ENCODE measurements at places on chromosomes 3 and 15.

DNA sequence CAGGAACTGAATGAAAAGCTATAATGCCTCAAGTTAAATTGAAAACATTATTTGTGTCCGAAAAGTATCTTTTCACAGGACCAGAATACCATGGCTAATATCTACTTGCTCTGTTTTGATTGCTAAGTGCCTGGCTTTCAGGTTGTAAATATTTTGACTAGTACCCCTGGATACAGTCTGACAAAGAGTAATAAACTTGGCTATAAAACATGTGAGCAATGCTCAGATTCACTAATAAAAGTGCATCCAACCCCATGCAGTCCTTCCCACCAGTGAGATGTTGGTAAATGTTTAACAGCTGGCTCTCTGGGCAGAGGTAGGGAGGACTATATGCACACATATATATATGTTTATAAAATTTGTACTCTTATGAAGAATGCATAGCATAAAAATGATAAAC, 281.8 kb upstream of the TGFBR2 start:
- no peak for DNase-seq

DNA sequence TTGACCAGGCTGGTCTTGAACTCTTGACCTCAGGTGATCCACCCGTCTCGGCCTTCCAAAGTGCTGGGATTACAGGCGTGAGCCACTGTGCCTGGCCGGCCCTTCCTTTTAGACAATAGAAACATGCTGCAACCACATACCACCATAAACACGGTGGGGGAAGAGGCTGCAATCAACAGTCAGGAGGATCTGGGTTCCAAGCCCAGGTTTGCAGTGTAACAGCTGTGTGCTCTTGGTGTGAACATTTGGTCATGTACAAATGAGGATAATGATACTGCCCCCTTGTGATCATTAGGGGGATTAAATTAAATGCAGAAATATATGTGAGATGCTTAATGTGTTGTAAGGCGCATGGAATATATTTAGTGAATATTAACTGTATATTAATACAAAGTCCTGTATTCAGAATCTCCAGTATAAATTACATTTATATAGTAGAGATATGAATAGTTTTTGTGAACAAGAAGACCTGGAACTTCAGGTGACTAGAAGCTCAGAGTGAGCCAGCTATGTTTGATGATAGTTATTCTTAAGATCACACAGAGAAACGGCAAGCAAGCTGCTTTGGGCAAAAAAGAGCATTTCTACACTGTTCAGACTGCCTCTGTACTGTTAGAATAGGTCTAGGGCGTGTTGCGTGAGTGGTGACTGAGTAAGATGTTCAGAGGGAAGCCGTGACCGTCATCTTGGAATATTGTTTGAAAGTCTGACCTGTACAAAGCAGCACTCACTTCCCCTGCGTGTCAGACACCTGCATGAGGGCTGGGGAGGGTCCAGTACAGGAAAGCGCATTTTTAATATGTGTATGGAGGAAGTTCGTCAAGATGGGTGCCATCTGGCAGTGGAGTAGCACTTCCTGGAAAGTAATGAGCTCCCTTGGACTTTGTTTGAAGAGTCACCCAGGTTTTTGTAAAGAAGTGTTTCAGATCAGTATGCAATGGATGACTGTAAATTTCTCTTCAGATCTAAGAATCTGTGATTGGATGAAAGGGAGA, 125.8 kb downstream of the PGPEP1L start:
- DNase-seq = no peak

DNA sequence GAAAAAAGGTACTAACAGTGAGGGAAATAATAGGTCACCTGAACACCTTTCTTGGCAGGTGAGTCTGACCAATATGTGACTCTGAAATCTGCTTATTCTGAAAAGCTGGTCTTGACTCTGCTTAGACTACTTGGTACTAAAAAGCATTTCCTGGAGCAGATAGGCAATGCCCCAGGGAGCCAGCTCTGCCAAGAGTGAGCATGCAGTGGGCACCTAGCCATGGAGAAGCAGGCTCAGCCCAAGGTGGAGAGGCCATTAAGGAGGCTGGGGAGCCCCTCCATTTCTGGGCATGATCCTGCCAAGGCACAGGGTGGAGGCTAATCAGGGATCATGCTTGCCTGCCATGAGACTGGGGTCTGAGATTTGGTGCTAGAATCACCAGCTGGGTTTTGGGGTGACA, 1.6 kb upstream of the LTF start:
- no peak for DNase-seq

DNA sequence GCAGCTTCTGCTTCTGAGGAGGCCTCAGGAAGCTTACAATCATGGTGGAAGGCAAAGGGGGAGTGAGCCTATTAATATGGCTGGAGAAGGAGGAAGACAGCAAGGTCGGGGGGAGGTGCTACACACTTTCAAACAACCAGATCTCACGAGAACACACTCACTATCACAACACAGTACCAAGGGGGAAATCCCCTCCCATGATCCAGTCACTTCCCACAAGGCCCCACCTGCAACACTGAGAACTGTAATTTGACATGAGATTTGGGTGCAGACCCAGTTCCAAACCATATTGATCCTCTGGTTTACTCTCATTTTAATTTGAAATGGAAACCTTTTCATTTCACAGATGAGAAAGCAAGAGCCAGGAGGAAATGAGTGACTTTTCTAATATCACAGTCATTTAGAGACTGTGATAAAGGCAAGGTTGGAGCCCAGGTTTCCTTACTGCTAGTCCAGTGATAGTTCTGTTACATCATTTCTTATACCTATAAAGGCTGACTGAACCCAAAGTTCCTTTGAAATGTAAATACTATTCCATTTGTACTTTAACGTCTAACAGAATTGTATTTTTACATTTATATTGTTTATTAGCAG, 105.8 kb upstream of the GAP43 start:
- DNase-seq = no peak

- DNase-seq = no peak
Observed at GRCh38 chr3:99774467-99774866, 43.2 kb upstream of the CMSS1 start.

DNA sequence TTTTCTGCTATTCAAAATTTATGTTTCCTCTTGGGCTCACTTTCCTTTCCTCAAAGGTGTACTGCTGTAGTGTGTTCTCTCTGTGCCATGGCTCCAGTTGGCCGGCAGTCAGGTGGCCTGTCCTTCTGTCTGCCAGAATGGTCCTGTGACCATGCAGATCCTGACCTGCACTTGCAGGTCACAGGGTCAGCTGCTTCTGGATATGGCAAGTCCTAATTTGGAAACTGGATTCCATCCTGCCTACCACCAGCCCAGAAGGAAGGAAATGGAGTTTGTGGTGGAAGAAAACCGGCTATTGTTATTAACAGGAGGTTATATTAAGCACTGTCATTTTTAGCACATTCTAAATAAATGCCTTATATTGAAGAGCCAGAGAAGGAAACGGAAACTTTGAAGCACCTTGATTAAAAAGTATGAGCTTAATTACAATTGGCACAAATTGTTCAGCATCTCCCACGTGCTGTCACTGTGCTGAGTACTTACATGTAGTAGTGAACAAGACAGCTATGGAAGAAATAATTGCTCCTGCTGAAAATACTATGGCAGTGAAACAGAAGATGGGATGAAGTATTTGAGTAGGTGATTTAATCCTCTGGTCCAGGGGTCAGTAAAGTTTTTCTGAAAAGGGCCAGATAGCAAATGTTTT, 362.8 kb downstream of the PTPRG start:
- DNase-seq = no peak

- DNase-seq = no peak
Observed at GRCh38 chr3:58537412-58538301, 667 bp upstream of the ACOX2 start.

GRCh38 chr3:30289324-30289723, 317.1 kb upstream of the TGFBR2 start:
- DNase-seq = no peak

- DNase-seq = no peak
Observed at GRCh38 chr15:94671858-94672532, 440.6 kb downstream of the MCTP2 start.

GRCh38 chr15:71049706-71050422, 65.4 kb upstream of the THSD4 start:
- DNase-seq = no peak

DNA sequence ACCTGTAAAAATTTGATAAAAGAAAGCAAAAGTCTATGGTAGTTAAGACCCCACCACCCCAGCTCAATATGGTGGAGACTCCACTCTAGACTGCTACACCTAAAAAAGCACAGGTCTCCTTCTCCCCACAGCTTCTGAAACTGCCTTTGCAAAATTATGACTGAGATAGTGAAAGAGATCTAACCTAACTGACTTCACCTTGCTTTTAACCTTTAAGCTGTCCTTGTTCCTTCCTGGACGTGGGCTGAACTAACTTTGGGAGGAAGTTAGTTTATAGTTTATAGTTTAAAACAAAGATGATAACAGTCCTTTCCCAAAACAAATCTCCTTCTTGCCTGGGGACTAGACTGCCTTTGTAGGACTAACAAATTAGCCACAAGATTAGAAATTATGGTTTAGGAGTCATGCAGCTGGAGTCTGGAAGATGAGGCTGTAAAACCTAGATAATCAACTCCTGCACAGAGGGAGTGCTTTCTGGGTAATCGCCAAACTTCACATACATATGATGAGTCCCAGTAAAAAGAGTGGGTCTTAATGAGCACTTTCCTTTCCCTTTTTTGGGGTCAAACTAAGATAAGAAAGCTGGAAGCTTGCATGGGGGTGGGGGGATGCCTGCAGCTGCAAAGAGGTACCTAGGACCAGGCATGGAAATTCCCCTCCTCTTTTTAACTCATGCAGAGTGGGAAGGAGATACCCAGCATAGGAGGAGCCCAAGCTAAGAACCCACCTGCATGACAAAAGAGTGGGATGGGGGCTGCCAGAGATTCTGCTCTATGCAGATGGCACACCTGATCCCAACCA, 17.5 kb downstream of the CCR8 start:
- DNase-seq = no peak

DNA sequence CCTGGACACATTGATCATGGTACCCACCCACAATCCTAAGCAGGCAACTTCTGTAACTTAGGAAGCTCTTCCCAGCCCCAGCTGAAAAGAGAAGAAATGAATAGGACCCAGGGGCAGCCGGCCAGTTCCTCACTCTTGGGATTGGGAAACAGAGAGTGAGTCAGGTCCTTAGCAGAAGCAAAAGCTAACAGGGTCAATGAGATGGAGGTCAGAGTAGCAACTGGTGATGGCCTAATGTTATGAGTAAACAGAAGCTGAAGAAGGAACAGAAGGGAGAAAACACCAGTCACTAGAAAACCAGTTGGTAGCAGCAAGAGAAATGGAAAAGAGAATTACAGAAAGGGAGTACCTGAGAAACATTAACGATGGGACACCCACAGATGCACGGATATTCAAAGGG, 20.0 kb downstream of the RIOX2 start:
- no peak for DNase-seq

GRCh38 chr3:132997404-132998185, 40.6 kb upstream of the TMEM108 start:
- DNase-seq = no peak

GRCh38 chr3:112546216-112546759, 15.5 kb downstream of the ATG3 start:
- no peak for DNase-seq

GRCh38 chr3:126551121-126551838, 7.5 kb downstream of the C3orf22 start:
- no peak for DNase-seq

DNA sequence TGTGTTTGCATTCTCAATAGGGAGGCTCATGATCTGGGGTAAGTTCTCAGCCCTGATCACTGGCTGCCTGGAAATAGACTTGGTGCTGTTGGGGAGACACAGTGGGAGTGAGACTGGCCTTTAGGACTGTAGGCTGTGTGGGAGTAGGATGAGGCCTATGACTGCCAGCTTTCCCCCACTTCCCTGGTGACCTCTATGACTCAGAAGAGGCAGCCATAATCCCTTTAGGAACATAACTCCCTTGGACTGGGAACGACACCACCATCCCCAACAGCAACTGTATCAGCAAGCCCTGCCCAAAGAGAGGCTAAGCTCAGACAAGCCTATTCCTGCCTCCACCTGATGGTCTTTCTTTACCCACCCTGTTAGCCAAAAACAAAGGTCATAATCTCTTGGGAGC, 91.3 kb downstream of the SUCNR1 start:
- DNase-seq = no peak

DNA sequence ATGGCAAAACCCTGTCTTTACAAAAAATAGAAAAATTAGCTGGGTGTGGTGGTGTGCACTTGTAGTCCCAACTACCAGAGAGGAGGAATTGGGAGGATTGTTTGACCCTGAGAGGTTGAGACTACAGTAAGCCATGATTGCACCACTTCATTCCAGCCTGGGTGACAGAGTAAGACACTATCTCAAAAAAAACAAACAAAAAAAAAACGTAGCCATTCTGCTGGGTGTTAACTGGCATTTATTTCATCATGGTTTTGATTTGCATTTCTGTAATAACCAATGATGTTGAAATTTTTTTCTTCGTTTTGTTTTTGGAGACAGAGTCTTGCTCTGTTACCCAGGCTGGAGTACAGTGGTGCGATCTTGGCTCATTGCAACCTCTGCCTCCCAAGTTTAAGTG, 63.3 kb downstream of the RPLP1 start:
- no peak for DNase-seq

DNA sequence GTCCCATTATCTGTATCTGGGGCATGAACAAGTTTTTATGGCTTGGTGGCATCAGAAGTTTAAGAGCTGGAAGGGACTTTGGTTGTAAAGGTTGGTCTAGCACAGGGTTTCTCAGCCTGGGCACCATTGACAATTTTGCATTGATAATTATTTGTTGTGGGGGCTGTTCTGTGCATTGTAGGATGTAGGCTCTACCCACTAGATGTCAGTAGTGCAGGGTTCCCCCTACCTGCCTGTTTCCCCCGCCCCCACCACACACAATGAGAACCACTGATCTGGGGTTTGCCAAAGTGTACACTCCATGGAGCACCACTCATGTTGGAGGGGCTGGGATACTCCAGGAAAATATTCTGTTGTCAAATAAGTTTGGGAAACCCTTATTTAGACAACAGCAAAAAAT, 42.7 kb downstream of the PLCL2 start:
- no peak for DNase-seq

GRCh38 chr3:182671942-182672341, 121.4 kb upstream of the ATP11B start:
- no peak for DNase-seq

- no peak for DNase-seq
Observed at GRCh38 chr3:140552898-140553297, 125.0 kb upstream of the TRIM42 start.

DNA sequence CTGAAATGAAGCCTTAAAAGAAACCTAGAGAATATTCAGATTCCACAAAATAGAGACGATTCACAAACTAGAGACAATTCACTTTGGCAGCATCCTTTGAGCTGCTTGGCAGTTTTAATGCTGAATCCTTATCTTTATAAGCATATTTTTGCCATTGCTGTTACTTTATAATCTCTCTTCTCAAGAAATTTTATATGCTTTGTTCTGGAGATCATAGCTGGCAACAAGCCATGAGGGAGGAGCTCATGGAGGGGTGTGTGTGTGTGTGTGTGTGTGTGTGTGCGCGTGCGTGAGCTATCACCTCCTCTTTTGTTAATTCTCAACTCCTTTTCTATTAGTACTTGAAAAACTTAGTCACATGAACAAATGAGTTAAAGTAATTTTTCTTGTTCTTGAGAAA, 495.0 kb upstream of the RGMA start:
- no peak for DNase-seq

All from CD4-positive, alpha-beta T cell treated with Interleukin-17A for 4 hours (primary cell).